Muscle of leg (tissue), 16 donors: ENCODE measurements at places on chromosomes 7 and 10. TPM values are rescaled to one million over a fixed set of nuclear protein-coding genes. Genes with fewer than 3 reads are reported as not detected.

Gene NAT16
- total RNA-seq: not detected

Gene CRHR2
- total RNA-seq: 0.40 TPM

DNA sequence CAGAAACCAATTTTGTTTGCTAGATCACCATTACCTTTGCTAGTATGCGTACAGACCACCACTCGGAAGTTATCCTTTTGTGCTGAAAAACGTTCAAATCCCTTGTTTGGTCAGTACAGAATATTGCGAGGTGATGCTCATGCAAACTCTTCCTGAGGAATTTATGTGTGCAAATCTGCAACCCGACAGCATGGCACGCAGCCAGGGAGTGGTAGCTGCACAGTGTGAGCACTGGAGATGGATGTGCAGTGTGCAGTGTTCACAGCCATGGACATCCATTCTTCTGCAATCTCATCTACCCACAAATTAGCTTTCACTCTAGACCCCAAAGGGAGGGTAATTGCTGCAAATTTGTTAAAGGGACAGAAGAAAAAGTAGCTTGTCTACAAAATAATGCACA lies 72.2 kb downstream of the CACUL1 start:
- no peak for DNase-seq

- no peak for DNase-seq
These were observed 7.8 kb downstream of the GOT1 start for GRCh38 chr10:99422529-99423096.

DNA sequence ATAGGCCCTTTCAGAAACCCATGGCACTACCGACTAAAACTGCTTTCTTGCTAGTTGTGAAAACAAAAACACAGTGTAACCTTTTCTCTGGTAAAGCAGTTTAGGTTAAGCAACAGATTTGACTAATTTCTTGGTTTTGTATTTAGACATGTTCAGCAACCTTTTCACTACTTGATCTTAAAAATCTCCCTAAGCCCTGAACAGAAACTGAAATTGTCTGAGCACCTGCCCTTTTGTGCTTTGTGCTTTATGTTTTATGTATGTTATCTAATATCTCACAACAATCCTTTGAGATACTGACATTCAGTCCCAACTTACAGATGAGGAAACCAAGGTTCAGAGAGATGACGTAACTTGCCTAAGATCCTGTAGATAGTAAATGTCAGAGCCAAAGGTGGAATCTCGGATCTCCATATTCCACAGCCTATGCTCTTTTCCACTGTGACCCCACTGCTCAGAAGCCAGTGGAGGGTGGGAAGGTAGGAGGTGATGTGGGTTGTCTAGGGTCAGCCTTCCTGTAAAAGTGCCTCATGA lies 146.6 kb downstream of the LCOR start:
- no peak for DNase-seq

DNA sequence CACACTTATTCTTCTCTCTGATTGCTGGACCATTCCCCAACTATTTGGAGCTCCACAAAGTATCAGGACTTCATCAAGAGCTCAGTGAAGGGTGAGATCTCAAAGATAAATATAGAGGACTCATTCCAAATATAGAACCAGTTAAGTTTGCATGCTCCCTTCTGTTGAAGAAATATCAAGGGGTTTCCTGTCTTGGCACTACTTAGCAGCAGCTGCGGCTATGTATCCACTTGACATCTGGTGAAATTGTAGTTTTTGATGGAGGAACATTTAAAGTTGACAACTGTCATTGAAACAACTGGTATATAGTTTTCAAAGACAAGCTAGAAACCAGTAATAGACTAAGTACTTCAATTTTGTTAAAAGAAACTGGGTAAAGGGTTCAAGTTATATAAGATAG lies 1.0 kb upstream of the SPAG6 start:
- peak; percentile 27 for DNase-seq

DNA sequence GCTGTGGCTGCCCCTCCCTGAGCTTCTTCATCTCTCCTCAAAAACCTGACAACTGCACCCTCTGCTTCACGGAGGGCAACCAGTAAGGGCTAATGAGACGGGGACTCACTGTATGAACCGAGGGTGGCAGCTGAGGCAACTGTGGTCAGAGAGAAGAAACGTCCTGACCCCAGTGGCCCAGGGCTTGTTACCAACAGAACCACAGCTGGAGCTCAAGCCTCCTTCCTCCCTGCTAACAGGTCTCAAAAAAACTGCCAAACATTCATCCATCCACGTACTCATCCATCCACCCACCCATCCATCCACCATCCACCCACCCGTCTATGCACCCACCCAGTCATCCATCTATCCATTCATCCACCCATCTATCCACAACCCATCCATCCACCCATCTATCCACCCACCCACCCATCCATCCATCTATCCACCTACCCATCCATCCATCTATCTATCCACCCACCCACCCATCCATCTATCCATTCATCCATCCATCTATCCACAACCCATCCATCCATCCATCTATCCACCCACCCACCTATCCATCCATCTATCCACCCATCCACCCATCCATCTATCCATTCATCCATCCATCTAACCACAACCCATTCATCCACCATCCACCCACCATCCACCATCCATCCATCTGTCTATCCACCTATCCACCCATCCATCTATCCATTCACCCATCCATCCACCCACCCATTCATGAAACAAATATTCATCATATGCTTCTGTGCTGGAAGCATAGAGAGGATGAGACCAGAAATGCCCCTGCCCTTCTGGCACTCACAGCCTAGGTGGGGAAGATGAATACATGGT lies 111.7 kb downstream of the PDGFA start:
- no peak for DNase-seq

DNA sequence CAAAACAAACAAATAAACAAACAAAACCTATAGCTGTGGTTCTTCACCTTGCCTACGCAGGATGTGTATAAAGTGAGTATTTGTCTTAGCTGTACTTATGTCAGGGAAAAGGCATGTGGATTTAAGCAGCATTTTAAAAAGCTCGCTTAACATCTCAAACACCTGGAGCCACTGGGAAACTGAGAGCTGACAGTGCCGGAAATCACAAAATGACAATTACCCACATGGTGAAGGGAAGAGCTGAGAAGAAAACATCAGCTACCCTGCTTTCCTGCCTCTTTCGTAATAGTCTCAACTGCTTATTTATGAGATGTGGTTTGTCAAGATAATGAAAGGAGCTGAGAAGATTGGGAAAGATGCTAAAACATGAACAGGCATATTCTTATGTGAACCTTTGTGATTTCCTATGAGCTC lies 31.1 kb upstream of the MSMB start:
- no peak for DNase-seq
